Epithelial cell of proximal tubule (primary cell): ENCODE measurements at places on chromosomes 11 and 22. TPM values are rescaled to one million over a fixed set of nuclear protein-coding genes. Genes with fewer than 3 reads are reported as not detected.

GRCh38 chr11:70112017-70112434 lies 33.9 kb downstream of the ANO1 start:
- no peak for DNase-seq

GRCh38 chr11:86814775-86815174 lies 14.4 kb downstream of the PRSS23 start:
- no peak for DNase-seq

DNA sequence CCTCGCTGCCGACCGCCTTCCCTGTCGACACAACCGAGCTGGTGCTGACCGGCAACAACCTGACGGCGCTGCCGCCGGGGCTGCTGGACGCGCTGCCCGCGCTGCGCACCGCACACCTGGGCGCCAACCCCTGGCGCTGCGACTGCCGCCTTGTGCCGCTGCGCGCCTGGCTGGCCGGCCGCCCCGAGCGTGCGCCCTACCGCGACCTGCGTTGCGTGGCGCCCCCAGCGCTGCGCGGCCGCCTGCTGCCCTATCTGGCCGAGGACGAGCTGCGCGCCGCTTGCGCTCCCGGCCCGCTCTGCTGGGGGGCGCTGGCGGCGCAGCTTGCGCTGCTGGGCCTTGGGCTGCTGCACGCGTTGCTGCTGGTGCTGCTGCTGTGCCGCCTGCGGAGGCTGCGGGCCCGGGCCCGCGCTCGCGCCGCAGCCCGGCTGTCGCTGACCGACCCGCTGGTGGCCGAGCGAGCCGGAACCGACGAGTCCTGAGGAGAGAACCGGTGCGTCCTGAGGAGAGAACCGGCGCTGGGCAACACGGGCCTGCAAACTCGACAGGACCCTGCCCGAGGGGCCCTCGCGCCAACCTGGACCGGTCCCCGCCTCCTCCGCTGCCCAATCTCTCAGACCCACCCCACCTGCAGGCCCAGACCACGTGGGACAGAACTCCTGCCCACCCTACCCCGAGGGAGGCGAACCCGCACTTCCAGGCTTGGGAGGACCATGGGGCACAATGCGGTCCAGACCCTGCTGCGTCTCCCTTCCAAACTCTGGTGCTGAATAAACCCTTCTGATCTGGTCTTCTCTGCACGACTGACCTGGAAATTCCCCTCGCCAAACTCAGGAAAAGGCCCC lies 866 bp downstream of the GP1BB start:
- no peak for DNase-seq

DNA sequence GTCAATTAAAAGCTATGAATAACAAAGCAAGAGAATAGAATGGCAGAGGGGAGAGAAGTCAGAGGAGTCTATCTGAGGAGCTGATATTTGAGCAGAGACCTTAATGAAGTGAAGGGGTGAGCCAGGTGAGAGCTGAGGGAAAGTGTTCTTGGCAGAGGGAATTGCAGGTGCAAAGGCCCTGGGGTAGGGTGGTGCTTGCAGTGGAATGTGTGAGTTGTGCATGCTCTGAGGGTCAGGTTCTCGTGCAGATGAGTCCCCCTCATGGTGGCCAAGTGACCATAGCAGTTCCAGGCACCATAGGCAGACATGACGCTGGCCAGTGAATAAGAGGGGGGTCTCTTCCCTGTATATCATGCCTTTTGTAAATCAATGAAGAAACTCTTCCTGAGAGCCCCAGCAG lies 58.9 kb upstream of the ALX4 start:
- no peak for DNase-seq

DNA sequence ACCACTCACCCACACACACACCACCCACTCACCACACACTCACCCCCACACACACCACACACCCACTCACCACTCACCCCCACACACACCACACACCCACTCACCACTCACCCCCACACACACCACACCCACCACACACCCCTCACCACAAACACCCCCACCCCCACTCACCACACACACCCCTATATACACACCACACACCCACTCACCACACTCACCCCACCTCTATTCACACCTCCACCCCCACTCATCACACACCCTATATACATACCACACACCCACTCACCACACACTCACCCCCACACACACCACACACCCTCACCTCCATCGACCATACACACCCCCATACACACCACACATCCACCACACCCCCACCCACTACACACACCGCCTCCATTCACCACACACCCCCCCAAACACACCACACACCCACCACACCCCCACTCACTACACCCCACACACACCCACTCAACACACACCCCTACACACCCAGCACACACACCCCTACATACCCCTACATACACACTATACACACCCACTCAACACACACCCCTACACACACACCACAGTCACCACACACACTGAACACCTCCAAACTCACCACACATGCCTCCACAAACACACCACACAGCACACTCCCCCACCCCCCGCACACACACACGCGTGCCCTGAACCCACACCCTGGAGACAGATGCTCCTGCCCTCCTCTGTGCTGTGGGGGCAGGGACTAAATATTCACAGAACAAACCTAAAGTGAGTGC lies 19.0 kb upstream of the TTLL12 start:
- DNase-seq, result no peak

- DNase-seq, result no peak
Measured at GRCh38 chr11:122155765-122156527, 39.9 kb upstream of the BLID start.

DNA sequence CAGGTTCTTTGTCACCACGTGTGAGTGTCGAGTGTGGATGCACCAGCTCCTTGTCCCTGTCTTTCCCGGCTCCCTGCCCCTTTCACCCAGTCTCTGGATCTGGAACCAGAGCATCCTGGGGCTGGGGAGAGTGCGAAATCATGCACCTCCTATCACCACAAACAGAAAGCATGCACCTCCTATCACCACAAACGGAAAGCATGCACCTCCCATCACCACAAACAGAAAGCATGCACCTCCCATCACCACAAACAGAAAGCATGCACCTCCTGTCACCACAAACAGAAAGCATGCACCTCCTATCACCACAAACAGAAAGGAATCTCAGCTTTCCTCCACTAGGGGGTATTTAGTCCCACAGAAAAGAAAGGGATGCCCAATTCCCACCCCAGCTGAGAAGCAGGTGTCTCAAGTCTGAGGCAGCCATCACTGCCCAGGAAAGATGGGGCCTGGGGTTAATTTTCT lies 5.9 kb upstream of the GLB1L3 start:
- DNase-seq, result no peak

GRCh38 chr11:15905366-15906104 lies 450.8 kb downstream of the SOX6 start:
- DNase-seq, result no peak

The CEND1 gene
- total RNA-seq, result 0.14 TPM in 1 of 2 replicates, not detected in the other

The MIOX gene
- not detected in 2 replicates for total RNA-seq

The KRTAP5-8 gene
- total RNA-seq, result not detected in 2 replicates
